ENCODE measurements at places on chromosomes 7 and 10. TPM values are rescaled to one million over a fixed set of nuclear protein-coding genes. Genes with fewer than 3 reads are reported as not detected.

DNA sequence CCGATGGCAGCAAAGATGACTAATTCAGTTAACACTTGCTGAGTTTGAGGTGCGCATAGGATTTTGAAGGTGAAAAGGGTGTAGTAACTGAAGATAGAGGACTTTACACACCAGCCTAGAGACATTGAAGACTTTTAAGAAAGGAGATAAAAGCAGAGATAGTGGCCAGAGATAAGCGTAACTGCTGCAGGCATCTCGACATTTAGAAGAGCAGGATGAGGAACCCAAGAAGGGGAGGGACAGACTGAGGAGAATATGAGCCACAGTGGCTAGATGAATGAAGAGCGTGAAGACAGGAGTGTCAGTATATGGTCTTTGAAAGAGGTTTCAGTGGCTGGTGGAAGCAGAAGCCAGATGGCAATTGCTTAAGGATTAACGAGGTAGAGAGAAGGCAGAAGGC is 71.6 kb downstream of the CELF2 start:
- H3K4me1 ChIP-seq, result no peaks in the 10 kb centered on the region
- no peak overlapping the region for H3K4me3 ChIP-seq
- no peak for DNase-seq
- no peaks in the 10 kb centered on the region for H3K27me3 ChIP-seq
- no peak overlapping the region for H3K27ac ChIP-seq
- H3K36me3 ChIP-seq, result no peaks in the 10 kb centered on the region

GRCh38 chr10:76299501-76299900 is 868.1 kb downstream of the LRMDA start:
- H3K4me1 ChIP-seq, result peaks cover 7% of the 10 kb centered on the region
- no peak for DNase-seq
- no peak overlapping the region for H3K4me3 ChIP-seq

- peak overlapping the region; percentile 34 for H3K27ac ChIP-seq
- no peaks in the 10 kb centered on the region for H3K36me3 ChIP-seq
- peaks cover 57% of the 10 kb centered on the region for H3K4me1 ChIP-seq
- H3K27me3 ChIP-seq, result no peaks in the 10 kb centered on the region
- DNase-seq, result peak; percentile 76
- H3K4me3 ChIP-seq, result peak overlapping the region; percentile 75
Measured at GRCh38 chr10:110498087-110498981, 627 bp downstream of the DUSP5 start.

DNA sequence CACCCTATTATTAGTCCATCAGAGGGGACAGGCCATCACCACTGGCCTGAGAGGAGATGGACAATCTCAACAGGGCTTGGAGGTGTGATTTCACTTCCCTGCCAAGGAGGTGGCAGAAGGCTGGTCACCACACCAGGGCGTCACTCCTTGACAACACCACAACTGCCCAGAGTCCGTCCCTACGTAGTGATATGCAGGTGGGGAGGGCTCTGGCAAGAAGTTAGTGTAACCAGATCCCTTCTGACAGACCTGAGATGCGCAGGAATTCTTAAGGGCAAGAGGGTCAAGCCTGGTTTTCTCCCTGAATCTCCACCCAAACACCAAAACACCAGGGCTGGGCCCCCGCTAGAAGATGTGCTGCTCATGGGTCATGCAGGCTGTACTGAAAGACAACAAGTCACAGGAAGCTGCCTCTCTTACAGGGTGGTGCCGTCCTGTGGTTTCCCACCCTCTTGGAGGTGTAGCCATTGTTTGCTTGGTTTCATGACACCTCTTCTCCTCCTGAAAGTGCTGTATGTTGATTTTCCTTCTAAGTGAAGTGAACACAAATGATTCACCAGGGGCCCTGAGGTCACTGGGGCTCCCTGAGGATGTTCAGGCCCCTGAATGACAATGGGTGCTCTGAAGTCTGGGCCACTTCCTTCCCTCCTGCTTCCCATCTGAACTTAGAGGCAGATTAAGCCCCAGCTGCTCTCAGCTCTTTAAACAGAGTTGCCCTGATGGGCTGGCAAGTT is 27.1 kb downstream of the ATXN7L1 start:
- H3K27me3 ChIP-seq, result no peaks in the 10 kb centered on the region
- H3K4me3 ChIP-seq, result no peak overlapping the region

The AHCYL2 gene
- polyA plus RNA-seq, result 29.9 TPM
